ENCODE measurements at places on chromosomes 3 and 15.

DNA sequence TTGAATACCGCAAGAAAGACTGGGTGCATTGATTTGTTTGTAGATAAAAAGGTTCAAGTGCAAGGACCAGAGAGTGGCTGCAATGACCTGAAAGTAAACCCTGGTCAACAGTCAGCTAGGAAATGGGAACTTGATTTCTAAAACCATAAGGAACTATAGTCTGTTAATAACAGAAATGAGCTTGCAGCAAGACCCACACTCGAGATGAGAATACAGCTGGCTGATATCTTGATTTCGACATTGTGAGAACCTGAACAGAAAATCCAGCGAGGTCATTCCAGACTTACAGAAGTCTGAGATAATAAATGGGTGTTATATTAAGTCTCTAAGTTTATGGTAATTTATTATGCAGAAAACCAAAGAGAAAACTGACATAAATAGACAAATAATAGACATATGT is 177.3 kb downstream of the NFKBIZ start:
- DNase-seq, result no peak

DNA sequence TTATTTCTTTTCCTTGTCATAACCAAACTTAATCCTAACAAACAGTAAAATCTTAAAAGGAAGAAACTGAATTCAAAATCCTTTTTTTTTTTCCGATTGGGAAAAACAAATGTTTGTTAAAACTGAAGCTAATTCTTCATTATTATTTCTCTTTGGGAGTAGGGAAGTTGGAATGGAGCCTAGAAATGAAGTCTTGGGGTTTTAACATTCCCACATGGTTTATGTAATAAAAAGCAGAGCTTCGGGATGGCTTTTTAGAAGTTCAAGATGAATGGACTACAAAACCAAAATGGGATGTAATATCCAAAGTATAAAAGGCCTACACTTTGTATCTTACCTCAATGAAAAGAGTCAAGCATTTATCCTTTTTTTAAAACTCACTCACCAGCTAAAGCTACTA is 189.0 kb upstream of the TMC3 start:
- DNase-seq, result no peak

DNA sequence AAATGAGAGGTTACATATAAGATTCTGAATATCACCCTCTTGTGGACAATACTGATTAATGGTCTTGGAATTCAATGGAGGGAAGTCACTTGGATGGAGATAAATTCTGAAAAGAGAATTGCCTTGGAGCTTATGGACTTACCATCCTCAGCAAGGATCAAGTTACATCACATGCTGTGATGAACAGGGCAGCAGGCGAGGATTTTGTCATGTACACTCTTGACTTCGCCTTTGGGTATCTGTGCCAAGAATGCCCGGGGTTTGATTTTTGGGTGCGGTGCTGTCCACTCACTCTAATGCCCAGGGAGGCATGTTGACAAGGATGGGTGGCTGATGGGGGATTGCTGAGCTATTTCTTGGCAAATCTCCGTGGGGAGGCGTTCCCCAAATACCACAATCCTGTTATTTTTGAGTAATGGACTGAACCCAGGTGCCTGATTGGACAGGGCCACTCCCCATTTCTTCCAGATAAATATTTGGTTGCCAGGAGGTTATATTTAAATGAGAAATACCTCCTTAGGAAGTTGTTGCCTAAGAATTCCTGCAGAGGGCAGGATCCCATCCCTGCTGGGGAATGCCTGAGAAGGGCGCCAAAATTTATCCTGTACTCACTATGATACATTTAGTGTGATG is 96.3 kb downstream of the TPRG1 start:
- no peak for DNase-seq

DNA sequence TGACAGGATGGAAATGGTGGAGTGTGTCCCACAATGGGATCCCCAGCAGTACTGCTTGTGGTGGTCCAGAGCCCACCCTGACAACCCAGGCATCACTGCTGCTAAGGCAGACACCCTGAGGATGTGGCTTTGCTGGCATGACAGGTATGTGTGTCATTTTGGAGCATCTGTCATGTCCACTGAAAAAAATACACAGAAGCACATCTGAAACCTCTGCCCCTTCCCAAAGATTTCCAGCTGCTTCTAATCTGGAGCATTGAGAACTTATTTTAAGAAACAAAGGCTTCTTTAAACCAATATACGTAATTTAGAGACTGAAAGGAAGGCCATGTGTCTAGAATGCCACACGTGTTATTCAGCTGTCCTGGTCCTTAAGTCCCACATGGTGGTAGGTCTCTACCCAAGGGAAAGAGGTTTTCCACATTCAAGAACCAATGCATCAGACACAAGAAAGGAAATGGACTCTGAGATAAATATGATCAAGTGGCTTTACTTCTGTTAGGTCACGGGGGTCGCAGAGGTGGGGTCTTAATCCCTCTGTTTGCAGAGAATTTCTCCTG is 88.3 kb downstream of the PDZRN3 start:
- DNase-seq, result no peak

- DNase-seq, result no peak
Measured at GRCh38 chr15:68249058-68249713, 19.7 kb upstream of the CLN6 start.

GRCh38 chr3:10549617-10550230 is 44.3 kb upstream of the ATP2B2 start:
- no peak for DNase-seq

DNA sequence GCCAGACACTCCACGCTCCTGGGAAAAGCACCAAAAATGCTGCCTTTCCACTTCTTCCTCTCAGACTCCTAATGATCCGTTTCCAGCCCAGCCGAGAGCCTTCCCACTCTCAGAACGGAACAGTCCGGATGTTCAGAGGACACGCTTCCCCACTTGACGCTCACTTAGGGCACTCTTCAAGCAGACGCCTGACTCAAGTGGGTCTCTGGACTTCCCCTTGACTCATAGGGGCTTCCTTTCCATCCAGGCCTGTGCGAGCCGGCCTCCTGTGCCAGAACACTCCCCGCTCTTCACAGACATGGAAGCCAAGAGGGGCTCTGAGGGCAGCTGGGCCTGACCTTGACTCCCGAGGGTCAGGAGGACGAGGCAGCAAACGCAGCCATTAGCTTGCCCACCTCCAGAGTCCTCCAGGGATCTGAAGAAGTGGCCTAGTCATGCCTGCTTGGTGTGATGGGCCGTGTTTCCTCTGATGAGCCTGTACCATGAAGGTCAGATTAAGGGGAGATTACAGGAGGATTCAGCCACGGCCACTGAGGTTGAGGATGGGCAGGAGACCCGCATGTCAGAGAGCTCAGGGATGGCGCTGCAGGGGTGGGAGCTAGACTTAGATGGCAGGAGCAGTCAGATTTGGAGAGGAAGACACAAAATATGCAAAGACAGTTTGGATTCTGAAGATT is 114.7 kb upstream of the TLE3 start:
- DNase-seq, result no peak

GRCh38 chr3:181626036-181626435 is 85.7 kb upstream of the SOX2 start:
- no peak for DNase-seq

DNA sequence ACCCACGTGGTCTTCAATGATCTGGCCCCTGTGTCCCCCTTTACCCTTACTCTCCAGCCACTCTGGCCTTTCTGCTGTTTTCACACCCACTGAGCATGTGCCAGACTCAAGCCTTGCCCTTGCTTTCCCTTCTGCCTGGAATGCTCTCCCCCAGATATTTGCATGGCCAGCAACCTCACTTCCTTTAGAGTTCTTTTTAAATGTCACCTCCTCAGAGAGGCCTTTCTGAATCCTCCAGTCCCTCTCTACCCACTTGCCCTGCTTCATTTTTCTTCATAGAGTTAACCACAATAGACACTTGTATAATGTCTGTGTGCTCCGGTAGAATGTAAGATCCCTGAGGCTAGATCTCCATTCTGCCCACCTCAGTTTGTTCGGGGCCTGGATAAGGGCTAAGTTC is 39.4 kb upstream of the TIPARP start:
- no peak for DNase-seq

- DNase-seq, result peak; percentile 92
Measured at GRCh38 chr3:188947401-188948280, 224.1 kb upstream of the TPRG1 start.

- DNase-seq, result peak; percentile 9
Measured at GRCh38 chr15:41281236-41281635, 50.2 kb downstream of the CHP1 start.

DNA sequence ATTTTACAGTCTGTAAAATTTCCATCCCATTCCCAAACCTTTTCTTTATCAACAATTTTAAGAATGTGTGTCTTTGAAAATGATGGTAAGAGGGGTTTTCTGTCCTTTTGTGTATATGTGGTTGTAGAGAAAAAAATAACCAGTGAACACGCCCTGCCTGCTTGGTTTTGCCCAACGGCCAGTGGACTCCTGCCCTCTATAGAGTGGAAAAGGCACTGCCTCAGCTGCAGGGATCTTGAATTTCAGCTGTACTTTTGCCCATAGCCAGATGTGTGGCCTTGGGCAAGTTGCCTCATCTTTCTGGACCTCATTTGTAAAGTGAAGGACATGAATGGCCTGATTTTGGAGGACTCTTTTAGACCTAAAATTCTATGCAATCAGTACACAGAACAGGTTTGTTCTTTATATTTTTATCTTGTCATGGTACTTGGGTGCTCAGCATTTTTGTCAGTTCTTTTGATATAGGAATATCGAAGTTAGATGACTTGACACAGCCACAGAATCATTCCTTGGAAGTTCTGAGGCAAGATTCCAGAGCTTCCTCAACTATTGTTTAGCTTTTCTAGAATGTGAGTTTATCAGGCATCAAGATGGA is 81.0 kb downstream of the CLDN11 start:
- no peak for DNase-seq

DNA sequence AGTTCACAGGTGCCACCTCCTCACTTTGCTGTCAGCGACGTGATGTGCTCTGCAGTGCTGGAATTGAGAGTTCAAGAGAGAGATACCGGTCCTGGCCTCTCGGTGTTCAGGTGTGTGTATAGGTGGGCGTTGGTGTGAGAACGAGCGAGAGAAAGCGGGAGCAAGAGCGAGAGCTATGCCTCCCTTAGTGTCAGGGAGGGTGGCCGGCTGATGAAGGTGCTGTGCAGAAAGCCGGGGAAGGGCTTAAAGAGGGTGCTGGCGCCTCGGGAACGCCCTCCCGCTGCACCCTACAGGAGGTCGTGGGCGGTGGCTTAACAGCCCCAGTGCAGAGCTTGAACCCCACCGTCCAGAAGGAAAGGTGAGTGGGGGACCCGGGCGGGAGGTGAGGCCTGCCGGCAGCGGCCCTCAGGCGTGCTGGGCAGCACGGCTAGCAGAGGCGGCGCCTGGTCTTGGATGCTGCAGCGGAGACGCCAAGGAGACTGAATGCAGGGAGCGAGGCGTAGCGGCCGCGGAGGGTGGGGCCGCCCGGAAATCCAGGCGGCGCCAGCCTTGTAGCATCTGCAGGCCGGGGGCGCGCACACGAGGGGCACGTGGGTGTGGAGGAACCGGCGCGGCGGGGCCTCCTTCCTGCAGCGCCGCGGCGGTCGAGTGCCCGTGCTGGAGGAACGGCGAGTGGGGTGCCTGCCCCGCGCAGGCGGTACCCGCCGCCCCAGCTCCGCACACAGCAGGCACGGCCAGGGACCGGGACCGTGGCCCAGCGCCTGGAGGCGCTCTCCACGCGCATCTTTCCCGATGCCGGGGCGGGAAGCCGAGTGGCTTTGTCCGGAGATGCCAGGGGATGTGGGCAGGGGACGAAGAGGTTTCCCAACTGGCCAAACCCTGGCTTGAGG is 246.8 kb upstream of the TOPAZ1 start:
- DNase-seq, result no peak

DNA sequence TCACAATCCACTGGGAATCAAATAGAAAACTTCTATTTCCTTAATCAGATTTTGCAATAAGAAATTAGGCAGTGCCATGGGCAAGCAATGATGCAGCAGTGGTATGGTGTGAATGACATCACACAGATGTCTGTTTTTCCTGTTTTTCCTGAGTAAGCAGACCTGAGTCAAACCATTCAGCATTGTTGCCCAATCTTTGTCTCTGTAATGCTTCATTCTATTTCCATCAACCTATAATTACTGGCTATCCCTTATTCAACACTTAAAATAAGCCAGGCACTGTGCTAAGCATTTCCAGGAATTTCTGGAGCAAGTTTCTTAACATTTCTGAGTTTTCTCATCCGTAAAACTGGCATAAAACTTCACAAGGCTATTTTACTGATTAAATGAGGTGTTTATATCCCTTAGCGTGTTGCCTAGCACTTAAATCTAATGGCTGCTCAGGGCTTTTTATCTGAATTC is 11.3 kb upstream of the OXSR1 start:
- no peak for DNase-seq

DNA sequence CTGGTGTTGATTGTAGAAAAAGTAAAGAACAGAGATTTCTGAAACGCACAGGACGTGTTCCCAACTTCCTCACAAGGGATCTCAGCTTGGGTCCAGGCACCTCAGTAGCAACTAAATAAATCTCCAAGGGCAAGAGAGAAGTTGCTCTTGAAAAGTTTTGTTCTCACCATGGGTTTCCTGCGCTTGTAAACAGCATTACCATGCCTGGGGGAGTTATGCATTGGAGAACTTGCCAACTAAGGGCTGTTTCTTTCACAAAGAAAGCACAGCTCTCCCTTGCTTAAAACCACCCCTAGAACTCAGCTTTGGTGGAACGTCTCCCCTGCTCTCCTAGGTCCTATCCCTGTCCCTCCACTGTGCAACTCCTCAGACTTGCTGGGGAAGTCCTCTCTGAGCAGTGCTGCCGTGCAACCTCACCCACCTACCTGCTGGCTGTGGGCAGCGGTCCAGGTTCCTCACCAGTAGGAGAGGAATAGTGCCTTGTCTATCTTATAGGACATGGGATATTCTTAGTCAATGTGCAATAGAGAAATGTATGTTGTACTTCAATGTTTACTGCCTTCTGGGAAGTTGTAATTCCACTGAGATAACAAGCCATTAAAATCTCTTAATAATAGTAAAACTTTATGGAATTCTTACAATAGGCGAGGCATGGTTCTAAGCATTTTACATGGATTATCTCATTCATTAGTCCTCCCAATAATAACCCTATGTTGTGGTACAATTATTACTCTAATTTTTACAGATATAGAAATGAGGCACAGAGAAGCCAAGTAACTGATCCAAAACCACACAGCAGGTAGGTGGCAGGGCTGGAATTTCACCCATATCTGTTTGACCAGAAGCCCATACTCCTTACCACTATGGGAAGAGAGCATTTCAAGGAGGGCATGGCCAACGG is 51.5 kb downstream of the UMPS start:
- DNase-seq, result no peak

- DNase-seq, result no peak
Measured at GRCh38 chr3:169172535-169172934, 491.0 kb downstream of the MECOM start.

Measured in smooth muscle cell of the brain vasculature (primary cell).